ENCODE measurements at places on chromosomes 7 and 10. TPM values are rescaled to one million over a fixed set of nuclear protein-coding genes. Genes with fewer than 3 reads are reported as not detected.

Gene PRRT4
- total RNA-seq = 0.49 TPM

Gene TAS2R3
- 0.43 TPM for total RNA-seq

Gene PNLIPRP1
- 0.90 TPM for total RNA-seq

Gene LIPF
- total RNA-seq = not detected

Gene TMED4
- 71.4 TPM for total RNA-seq

Gene SCART1
- 1.8 TPM for total RNA-seq

Gene STEAP1B
- total RNA-seq = 0.24 TPM

Gene CLRN3
- total RNA-seq = not detected

Gene TSC22D4
- total RNA-seq = 81.5 TPM

Gene TEX36
- total RNA-seq = not detected

Gene LRRC4
- 4.2 TPM for total RNA-seq

Gene MSS51
- total RNA-seq = 0.76 TPM

Gene ZNF804B
- total RNA-seq = not detected

Gene AGAP9
- 3.2 TPM for total RNA-seq

Gene NPC1L1
- not detected for total RNA-seq

Gene FAM25A
- total RNA-seq = not detected

Gene MRPS24
- 184 TPM for total RNA-seq

Gene NAT16
- total RNA-seq = not detected

Gene CNTNAP2
- not detected for total RNA-seq

Gene PSTK
- 5.3 TPM for total RNA-seq

Gene GPAM
- 12.1 TPM for total RNA-seq

Gene TSPAN33
- total RNA-seq = 10.6 TPM

Gene MYH16
- total RNA-seq = not detected
